ENCODE measurements at places on chromosomes 4 and X.

- DNase-seq, result no peak
Measured at GRCh38 chr4:118308306-118309030, 44.3 kb downstream of the PRSS12 start.

DNA sequence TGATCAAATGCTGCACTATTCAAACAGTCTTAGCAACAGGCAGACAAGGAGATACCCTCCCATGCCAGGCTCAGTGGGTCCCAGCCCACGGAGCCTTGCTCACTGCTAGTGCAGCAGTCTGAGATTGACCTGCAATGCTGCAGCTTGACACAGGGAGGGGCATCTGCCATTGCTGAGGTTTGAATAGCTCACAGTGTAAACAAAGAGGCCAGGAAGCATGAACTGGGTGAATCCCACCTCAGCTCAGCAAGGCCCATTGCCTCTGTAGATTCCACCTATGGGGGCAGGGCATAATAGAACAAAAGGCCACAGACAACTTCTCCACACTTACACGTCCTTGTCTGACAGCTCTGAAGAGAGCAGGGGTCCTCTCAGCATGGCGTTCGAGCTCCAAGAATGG, 26.6 kb upstream of the ZXDB start:
- no peak for DNase-seq

DNA sequence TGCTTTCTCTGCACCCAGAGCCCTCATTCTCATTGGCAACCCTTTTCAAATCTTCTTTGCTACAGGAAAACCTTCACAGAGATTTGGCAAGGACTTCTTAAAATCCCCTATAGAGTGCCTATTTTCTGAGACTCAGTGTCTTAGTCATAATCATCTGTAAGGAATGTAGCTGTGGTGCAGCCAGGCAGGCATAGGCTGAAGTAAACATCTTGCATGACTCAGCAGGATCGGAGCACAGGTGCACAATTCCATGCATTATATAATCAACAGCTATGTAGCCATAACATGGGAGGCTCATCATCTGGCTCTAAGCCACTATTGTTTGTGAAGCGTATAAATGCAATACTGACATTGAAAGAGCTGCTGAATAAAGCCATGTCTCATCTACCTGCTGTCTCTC, 368.8 kb downstream of the MAGEE1 start:
- peak; percentile 15 for DNase-seq

GRCh38 chr4:81786063-81786763, 314.5 kb upstream of the RASGEF1B start:
- DNase-seq, result peak; percentile 6

DNA sequence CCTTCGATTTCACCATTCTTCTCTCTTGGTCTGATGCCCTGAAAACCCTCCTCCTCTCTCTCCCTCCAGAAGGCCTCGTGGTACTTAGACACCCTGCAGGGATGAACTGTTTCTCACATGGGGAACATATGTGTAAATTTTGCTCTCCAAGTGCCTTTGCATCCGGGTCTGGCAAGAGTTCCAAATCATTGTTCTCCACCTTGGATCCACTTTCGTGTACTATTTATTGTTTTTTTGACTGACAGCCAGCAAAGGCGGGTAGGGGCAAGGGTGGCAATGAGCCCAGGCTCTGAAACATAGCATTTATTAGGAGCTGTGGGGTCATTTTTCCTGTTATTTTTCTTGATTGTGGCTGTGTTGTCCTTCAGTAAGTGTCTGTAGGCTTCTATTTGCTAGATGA, 81.7 kb downstream of the RTL5 start:
- no peak for DNase-seq

GRCh38 chr4:85807247-85807950, 332.4 kb downstream of the ARHGAP24 start:
- no peak for DNase-seq

GRCh38 chrX:30414144-30414543, 105.0 kb upstream of the NR0B1 start:
- no peak for DNase-seq

- DNase-seq, result peak; percentile 25
Measured at GRCh38 chr4:56575820-56576429, 70.3 kb downstream of the ARL9 start.

DNA sequence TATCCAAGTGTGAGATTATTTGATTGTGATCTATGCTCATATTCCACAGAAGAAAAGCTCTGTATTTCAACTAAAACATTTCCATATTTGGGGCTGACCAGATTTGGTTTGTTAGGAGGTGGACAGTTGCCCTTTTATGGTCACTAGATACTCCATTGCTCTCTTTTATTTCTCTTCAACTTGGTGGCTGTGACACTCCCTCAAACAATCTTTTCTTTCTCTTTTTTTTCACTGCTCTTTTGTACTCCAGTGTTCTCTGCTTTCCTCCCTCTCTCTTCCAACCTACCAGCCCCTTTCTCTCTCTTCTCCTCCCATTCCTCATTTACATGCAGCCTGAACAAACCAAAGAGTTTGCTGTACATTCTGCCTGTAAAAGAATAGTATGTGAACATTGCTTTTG, 48.8 kb downstream of the RBPJ start:
- no peak for DNase-seq

DNA sequence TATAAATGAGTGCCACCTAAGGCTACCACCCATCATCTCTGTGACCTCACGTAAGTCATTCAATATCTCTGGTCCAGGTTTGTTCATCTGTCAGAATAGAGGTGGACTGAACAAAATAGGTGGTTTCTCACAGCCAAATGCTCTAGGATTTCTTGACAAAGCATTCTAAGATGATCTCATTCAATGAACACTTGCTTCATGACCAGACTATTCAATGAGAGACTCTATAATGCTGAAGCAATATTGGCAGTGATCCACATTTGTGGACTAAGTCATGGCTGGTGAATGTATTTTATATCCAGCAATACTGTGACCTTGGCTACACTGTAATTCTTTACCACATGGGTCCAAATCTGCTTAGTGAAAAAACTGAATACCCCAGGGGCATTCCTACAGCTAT, 37.9 kb downstream of the LDB2 start:
- DNase-seq, result no peak

DNA sequence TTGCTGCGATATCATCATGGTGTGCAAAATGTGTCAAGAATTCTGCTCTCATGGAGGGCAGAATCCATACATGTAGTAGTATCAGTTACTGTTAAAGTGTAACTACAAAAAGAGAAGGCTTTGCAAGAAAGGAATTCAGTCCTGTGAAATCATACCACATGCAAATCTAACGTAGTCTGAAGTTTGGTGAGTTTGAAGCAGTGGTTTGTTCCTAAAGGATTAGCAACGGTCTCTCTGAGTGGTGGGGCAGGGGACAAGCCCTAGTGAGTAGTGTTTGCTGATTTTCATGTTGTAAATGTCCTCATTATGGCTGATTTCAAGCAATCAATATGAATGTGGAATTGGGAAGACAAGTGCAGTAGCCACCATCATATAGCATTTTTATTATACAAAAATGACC, 47.1 kb upstream of the CLNK start:
- no peak for DNase-seq

DNA sequence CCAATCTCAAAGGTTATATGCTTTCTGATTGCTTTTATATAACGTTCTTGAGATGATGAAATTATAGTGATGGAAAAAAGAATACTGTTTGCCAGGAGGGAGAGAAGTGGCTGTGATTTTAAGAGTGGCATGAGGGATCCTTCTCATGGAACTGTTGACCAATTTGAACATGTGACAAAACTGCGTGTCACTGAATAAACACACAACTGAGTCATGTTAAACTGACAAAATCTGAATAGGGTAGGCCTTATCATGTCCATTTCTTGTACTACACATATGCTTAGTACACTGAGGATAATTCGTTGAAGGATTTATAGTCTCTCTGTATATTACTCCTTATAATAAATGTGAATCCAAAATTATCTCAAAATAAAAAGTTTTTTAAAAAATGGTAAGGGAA, 22.2 kb upstream of the HSPA4L start:
- DNase-seq, result no peak

DNA sequence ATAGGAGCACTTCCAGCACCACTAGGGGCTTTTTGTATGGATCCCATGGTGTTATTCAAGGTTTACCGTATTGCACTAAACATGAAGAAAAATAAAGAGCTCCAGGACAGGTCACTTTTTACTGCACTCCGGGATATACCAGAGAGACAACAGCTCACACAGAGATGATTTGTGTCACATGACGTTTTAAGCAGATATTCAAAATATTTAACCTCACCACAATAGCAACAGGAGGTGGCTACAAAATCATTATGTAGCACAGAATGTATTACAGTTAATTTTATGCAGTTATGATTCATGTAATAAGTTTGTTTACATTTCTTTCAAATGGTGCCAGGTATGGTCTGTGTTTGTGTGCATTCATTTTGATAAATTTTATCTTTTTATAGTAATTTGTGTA, 100.6 kb downstream of the LUZP4 start:
- DNase-seq, result no peak

GRCh38 chr4:124018383-124019317, 622.1 kb downstream of the SPRY1 start:
- DNase-seq, result no peak

DNA sequence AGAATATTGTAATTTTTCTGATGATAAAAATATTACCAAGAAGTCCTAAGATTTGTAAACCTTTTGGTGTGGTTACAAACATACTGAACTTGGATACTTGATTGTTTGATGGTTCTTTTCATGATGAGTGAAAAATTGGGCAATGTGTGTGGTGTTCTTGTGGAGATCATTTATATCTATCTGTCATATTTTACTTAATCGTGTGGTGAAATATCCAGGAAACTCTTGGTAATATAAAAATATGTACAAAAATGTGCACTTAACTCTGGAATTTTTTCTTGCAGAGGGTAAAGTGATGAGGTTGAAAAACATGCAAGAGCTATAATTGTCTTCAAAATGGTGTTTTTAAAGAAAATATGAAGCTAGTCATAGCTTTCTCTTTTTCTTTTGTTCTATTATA, 2.8 kb downstream of the DCUN1D4 start:
- DNase-seq, result no peak

DNA sequence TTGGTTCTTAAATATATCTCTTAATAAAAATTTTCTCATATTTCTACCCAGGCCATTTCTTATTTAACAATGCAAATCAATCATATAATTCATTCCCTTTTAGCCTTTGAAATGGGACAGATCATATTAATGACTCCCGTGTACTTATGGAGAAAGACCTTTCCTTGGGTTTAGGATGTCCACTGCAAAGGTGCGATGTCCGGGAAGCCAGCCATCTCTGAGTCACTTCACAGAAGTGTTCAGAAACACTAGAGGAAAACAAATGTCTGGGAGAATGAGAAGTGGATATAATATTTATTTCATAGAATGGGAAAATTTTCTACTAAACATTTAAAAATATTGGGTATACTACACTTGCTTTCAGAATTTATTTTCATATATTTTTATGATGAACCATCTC, 15.3 kb downstream of the INTU start:
- DNase-seq, result no peak

- DNase-seq, result no peak
Measured at GRCh38 chr4:100539706-100540105, 21.9 kb upstream of the EMCN start.

GRCh38 chr4:81682492-81682891, 210.8 kb upstream of the RASGEF1B start:
- no peak for DNase-seq

DNA sequence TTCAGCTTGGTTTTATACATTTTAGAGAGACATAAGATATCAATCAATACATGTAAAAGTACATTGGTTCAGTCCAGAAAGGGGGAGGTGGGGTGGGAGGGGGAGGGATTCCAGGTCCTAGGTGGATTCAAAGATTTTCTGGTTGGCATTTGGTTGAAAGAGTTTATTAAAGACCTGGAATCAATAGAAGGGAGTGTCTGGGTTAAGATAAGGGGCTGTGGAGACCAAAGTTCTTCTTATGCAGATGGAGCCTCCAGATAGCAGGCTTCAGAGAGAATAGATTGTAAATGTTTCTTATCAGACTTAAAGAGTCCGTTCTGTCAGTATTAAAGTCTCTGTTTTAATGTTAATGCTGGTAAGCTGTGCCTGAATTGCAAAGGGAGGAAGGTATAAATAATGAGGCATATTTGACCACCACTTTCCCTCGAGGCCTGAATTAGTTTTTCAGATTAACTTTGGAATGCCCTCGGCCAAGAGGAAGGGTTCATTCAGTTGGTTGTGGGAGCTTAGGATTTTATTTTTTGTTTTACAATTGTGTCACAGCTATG, 169.9 kb downstream of the AASDH start:
- DNase-seq, result no peak

DNA sequence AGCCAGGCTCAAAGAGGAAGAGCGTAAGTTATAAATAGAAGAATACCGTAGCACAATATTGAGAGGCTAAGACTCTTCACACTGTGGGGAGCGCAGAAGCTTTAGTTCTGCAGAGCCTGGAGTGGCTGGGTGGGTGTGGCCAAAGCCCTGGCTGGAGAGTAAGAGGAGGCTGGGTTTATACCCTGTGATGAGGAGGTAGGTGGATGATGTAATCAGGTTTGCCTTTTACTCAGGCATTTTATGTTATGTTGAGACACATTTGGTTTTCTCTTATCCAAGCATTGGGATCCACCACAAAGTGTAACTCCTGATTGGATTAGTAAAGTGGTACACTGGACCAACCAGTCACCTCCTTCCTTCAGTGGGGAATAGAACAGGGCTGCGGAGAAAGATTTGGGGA, 13.9 kb downstream of the CDS1 start:
- DNase-seq, result peak; percentile 7

DNA sequence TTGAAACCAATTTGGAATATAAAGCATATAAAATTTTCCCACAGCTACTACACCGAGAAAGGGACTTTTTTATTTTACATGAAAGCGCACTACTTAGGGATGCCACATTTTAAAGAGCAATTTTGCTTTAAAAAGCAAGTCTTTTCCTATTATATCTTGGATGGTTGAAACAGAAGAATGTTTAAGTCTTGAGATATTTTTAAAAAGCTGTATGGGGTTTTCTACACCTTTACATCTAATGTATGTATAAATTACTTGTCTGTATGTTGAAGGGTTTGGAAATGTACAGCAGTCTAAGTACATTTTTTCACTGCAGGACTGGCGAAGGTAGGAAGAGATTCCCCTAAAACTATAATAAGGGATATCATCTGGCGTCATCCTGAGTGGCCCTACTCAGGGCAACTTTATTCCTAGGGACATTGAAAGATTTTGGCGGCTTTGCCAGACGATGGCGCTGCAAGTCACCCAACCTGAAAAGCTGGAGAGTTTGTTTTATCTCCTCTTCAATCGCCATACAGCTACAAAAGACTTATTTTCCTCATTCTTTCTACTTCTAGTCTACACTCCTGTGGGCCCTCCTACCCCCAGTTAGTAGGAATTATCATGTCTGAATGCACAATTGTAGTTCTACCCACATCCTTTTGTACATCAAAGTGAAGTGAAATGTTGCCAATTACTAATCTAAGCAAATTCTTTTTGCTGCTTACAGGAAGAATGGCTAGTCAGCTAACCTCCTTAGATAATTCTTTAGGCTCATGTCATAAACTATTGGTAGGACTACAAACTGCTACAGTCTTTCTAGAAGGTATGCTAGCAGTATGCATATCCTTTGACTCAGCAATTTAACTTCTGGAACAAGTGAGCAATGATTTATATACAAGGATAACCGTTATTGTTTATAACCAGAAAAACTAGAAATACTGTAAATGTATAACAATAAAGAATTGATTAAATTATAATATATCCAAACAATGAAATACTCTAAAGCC, 782 bp upstream of the NEK1 start:
- DNase-seq, result peak; percentile 72

- no peak for DNase-seq
Measured at GRCh38 chr4:102759831-102760644, 730 bp downstream of the MANBA start.
